ENCODE measurements at places on chromosomes 1 and 21. TPM values are rescaled to one million over a fixed set of nuclear protein-coding genes. Genes with fewer than 3 reads are reported as not detected.

CENPF gene
- total RNA-seq, result 22.4 TPM

DNA sequence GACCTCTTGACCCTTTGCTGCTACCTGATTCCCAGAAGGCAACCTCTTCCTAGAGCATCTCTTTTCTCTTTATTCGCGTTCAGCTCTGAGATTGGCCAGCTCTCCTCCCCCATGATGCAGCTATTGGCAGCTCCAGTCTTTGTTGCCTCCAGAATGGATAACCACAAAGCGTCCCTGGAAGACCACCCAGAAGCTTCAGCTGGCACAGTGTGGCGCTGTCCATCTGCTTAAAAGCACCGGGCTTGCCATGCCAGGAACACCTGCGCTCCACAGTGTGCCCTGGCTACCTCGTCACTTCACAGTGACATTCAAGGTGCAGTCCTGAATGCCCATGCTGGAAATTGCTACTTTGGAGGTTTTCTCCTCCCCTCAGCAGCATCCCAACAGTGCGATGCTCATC lies 353.9 kb downstream of the LMO4 start:
- H3K4me1 ChIP-seq, result peaks cover 13% of the 10 kb centered on the region
- H3K4me3 ChIP-seq, result no peak overlapping the region
- no peak overlapping the region for H3K27ac ChIP-seq
- peak; percentile 42 for DNase-seq

DNA sequence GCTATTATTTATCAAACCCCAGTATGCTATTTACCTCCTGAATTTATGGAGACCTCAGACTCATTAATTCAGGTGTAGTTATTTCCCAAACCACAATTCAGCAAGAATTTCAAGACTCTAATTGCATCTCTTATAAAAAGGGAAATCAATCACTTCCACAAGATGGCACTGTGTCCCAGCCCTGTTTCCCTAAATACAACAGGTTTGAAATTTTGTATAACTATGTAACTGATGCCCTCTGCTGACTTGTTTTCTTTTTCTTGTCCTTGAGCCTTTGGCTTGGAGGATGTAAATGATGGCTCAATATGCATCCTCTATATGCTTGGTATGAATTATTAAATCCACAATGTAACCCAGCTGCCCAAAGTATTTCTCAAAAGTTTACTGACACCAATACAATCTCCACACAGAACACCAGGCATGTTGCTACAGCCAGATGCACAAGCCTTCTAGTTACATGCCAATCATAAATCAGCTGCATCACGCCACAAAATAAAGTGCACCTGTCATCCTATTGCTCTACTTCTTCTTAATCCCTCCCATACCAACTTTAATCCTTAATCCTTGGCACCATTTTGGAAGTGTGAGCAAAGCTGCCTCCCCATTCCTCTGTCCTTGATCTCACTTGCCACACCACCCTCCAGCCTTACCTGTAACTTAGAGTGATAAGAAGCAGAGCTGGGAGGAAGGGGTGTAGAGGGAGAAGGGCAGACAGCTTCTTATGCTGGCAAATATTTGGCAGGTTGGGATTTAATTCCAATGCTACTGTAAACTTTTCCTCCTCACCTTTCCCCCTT lies 9.0 kb downstream of the C1orf105 start:
- H3K4me1 ChIP-seq, result no peaks in the 10 kb centered on the region
- H3K36me3 ChIP-seq, result no peaks in the 10 kb centered on the region
- DNase-seq, result peak; percentile 53
- H3K4me3 ChIP-seq, result no peak overlapping the region
- no peaks in the 10 kb centered on the region for H3K27me3 ChIP-seq

- H3K27ac ChIP-seq, result no peak overlapping the region
- peaks cover 51% of the 10 kb centered on the region for H3K36me3 ChIP-seq
- H3K4me1 ChIP-seq, result no peaks in the 10 kb centered on the region
- DNase-seq, result no peak
- H3K4me3 ChIP-seq, result no peak overlapping the region
Measured at GRCh38 chr21:46115441-46116188, 17.7 kb downstream of the COL6A2 start.

DNA sequence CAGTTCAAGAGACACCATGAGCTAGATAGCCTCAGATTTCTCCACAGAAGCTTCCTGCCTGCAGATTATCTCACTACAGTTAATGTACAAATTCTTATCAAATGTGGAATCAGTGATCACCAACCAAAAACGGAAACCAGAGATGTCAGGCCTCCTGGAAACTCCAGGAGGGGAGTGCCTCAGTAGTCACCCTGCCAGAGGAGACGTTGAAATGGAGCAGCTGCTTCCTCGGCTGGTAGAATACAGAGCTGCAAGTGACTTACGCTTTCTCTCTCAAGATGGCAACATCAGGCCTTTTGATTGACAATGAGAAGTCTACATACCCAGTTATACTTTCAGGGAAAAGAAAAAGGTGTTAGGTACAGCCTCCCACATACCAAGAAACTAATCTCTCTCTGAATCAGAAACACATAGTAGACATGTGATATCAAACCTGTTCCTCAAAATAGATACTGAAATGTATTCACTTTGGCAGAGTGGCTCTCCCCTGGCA lies 52.2 kb downstream of the ACP6 start:
- no peak overlapping the region for H3K4me3 ChIP-seq
- DNase-seq, result no peak
- H3K4me1 ChIP-seq, result peaks cover under 1% of the 10 kb centered on the region
- H3K27ac ChIP-seq, result no peak overlapping the region
- H3K27me3 ChIP-seq, result no peaks in the 10 kb centered on the region

GRCh38 chr1:229669333-229669732 lies 43.3 kb downstream of the URB2 start:
- H3K4me1 ChIP-seq, result peaks cover 7% of the 10 kb centered on the region
- H3K4me3 ChIP-seq, result no peak overlapping the region
- H3K27ac ChIP-seq, result no peak overlapping the region
- DNase-seq, result no peak
- H3K36me3 ChIP-seq, result no peaks in the 10 kb centered on the region
- no peaks in the 10 kb centered on the region for H3K27me3 ChIP-seq
